DMS79 (cell line): ENCODE measurements at places on chromosomes 16 and 17.

GRCh38 chr16:67647111-67647651, 2.2 kb downstream of the CARMIL2 start:
- no peak for DNase-seq

GRCh38 chr16:70653809-70654771, 7.7 kb downstream of the IL34 start:
- peak; percentile 22 for DNase-seq

DNA sequence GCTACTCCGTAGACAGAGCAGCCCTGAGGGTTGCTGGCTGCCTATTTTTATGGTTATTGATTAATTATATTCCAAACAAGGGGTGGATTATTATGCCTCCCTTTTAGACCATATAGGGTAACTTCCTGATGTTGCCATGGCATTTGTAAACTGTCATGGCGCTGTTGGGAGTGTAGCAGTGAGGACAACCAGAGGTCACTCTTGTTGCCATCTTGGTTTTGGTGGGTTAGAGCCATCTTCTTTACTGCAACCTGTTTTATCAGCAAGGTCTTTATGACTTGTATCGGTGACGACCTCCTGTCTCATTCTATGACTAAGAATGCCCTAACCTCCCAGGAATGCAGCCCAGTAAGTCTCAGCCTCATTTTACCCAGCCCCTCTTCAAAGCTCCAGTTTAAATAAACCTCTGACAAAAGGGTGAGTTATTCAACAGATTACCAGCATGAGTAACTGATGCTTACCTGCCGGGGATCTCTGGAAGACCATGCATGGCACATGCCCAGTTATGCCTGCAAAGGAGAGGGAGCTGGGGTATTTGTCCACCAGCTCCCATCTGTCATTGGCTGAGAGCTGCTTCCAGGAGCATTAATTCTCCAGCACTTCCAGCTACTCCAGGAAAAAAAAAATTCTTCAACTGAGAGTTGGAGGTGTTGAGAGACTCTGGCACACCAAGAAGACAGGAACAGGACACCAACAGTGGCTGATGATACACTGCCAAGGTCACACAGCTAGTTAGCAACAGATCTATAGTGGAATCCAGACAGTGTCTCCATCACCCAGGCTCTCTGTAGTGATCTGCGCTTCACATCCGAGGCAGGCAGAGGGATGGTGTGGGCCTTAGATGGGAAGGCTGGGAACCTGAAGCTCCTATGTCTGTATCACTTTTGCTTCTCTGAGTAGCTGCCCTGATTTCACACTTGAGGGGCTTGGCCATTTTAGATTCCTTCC, 36.6 kb upstream of the IL21R start:
- no peak for DNase-seq

- DNase-seq: no peak
Measured at GRCh38 chr17:46118964-46119363, 74.3 kb downstream of the KANSL1 start.

DNA sequence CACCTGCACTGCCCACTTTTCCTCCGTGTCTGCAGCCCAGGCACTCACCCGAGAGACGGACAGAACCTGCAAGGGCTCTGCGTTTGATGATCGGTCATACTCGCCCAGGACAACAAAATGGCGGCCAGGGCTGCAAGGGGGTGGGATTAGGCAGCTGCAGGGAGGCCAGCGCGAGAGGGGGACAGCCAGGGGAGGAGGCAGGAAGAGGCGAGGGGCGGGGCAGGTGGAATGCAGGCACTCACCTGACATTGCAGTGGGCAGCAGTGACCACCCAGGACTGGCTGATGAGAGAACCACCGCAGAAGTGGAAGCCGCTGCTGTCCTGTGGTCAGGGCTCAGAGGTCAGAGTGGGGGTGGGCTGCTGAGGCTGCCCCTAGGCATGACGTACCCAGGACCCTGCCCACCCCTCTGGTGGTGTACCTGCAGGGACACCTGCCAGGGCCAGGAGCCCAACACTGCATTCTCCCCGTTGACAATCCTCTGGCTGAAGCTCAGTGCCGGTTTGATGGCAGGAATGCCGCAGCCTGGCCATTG, 917 bp downstream of the CTRL start:
- DNase-seq: no peak

- no peak for DNase-seq
Measured at GRCh38 chr16:57020651-57021050, 31.3 kb downstream of the NLRC5 start.

DNA sequence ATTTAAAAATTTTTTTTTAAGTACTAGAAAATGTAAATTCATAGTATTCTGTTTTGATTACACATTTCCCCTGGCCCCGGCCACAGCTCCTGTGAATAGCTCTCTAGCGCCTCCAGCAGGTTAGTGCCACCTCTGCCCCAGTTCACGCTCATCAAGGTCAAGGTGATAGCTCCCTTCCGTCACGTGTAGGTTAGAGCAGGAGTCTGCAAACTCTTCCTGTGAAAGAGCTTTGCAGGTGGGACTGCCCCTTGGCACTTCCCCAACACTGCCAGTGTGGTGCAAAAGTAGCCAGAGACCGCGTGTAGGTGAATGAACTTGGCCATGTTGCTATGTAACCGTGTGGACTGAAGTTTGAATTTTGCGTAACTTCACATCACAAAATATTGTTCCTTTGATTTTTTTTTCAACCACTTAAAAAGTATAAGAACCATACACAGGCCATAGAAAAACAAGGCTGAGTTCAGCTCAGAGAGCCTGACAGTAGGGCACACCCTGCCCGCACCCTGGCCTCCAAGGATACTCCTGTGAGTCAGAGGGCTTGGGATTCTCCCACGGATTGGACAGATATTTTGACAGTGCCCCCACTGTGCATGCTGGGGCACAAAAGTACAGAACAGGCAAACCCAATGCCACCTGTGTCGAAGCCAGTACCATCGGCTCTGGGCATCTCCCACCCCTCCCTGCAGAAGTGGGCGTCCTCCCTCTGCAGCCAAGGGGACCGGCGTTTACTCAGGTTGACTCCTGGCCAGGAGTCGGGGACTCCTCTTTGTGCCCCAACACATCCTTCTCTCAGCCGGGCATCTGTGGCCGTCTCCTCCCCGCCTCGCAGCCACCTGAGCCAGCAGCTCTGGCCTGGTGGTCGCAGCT, 92.0 kb upstream of the CHMP6 start:
- DNase-seq: no peak

DNA sequence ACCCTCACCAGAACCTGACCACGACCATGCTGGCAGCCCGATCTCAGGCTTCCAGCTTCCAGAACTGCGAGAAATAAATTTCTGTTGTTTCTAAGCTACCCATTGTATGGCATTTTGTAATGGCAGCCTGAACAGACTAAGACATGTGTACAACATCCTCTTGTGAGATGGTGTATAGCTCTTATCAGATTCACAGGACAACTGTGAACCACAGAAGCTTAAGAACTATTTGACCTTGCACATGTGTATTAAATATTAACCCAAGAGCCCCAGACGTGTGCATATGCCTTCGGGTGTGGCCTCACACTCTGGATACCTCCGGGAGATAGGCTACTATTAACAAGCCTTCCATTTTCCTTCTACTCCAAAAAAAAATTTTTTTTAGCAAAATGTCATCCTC, 248.9 kb downstream of the SLC39A11 start:
- no peak for DNase-seq

DNA sequence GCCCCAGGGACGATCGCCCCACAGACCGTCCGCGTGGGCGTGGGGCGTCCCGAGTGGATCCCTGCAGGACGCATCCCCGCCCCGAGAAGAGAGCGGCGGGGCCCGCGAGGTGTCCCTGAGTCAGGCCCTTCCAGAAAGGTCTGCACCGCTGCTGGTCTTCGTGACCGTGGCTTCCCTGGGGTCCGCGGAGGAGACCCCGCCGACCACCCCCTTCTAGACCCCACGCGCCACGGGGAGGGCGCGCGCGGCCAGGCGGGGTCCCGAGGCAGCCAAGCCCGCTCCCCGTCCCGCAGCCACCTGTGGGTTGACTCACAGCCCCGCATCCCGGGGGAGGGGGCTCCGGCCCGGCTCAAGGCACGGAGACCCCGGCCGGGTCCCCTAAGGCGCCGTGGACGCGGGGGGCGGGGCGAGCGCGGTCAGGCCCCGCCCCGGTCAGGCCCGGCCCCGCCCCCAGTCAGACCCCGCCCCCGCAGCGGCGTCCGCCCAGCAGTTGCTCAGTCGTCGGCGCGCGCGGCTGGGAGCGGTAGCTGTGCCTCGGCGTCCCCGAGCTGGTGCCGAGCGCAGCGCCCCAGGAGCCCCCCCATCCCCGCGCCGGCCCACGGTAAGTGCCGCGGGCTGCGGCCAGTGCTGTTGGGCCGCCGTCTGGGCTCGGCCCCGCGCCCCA, at the start of gene BAIAP3:
Gene BAIAP3, plus strand, starts transcription at position 497 of the 664 bp plus-strand sequence. CDS start 4,905 bp downstream, outside the sequence.
- DNase-seq: no peak

DNA sequence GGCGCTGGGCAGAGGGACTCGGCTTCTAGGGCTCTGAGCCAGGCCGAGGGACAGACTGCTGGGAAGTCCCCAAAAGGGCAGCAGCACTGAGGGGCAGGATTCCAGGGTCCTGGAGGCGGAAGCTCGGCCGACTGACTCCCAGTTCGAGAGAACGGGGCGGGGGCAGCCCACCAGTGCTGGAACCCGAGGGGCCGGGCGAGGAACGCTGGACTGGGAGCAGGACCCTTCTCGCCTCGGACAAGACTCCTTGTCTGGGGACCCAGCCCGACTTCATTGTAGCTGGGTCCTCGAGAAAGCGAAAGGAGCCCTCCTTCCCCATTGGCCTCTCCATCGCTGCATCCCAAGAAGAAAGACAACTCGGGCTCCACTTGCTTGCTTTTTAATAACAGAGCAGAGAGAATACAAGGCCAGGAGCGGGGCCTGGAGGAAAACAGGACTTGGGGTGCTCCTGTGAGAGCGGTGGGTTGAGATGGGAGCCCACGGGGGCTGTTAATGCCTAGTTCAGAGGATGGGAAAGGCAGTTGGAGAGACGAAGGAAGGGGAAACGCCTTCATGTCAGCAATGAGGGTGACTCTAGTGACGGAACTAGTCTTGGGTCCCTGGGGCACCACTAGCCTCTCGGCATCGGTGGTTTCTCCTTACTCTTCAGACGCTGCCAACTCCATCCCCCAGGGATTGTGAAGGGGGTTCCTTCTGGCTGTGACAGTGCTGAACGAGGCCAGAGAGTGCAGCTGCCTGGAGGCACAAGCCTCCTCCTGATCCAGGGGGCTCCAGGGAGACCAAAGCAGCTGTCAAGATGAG, 492 bp upstream of the CAMTA2 start:
- peak; percentile 17 for DNase-seq

DNA sequence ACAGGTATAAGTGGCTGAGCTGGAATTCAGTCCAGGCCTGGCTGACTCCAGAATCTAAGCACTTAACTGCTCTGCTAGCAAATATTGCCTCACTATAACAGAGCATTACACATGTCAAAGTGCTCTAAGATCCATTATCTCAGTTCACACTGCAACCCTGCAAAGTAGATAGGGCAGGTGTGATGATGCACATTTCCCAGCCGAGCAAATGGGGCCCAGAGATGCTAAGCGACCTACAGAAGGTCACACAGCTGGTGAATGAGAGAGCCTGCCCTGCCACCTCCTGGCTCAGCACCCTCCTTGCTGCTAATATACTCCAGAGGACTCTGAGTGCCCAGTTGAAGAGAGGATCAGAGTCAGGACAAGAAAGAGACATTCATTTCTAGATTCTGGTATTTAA, 73.6 kb upstream of the CCL1 start:
- DNase-seq: no peak

- no peak for DNase-seq
Measured at GRCh38 chr16:68596266-68596665, 48.8 kb upstream of the CDH3 start.

- no peak for DNase-seq
Measured at GRCh38 chr17:61662741-61663140, 71.7 kb upstream of the NACA2 start.
